ENCODE measurements at places on chromosomes 6 and 20. TPM values are rescaled to one million over a fixed set of nuclear protein-coding genes. Genes with fewer than 3 reads are reported as not detected.

PRSS16 gene
- polyA plus RNA-seq: 0.36 TPM

JARID2 gene
- 4.1 TPM for polyA plus RNA-seq

PRKN gene
- polyA plus RNA-seq: 9.6 TPM

SNAP25 gene
- polyA plus RNA-seq: 1.8 TPM

EYS gene
- polyA plus RNA-seq: 0.02 TPM

SNPH gene
- 5.2 TPM for polyA plus RNA-seq

FAM83D gene
- 0.63 TPM for polyA plus RNA-seq

HCRTR2 gene
- 0.16 TPM for polyA plus RNA-seq

LRRC73 gene
- polyA plus RNA-seq: 1.1 TPM

IRF4 gene
- polyA plus RNA-seq: 0.41 TPM

RHAG gene
- 2.8 TPM for polyA plus RNA-seq

FOXS1 gene
- polyA plus RNA-seq: 3.0 TPM

- DNase-seq: no peak
Observed at GRCh38 chr6:125245523-125246264, 56.1 kb downstream of the HDDC2 start.

- no peak for DNase-seq
Observed at GRCh38 chr20:8427419-8428040, 295.5 kb downstream of the PLCB1 start.

DNA sequence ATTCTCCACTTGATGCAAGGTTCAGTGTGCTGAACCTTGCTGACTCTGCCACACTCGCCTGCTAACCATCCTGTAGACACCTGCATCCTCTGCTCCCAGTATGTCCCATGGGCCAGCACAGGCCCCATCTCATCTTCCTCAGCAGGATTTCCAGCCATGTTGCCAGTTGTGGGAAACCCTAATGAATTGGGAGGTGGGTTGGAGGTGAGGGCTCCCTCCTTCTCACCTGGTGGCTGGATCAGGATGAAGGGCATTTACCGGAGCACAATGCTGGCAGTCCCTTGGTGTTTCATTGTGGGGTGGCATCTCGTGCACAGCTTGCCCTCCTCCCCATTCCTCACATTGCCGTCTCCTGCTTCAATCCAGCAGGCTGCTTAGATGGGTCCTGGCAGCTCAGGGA is 204.3 kb upstream of the FOXQ1 start:
- DNase-seq: no peak

DNA sequence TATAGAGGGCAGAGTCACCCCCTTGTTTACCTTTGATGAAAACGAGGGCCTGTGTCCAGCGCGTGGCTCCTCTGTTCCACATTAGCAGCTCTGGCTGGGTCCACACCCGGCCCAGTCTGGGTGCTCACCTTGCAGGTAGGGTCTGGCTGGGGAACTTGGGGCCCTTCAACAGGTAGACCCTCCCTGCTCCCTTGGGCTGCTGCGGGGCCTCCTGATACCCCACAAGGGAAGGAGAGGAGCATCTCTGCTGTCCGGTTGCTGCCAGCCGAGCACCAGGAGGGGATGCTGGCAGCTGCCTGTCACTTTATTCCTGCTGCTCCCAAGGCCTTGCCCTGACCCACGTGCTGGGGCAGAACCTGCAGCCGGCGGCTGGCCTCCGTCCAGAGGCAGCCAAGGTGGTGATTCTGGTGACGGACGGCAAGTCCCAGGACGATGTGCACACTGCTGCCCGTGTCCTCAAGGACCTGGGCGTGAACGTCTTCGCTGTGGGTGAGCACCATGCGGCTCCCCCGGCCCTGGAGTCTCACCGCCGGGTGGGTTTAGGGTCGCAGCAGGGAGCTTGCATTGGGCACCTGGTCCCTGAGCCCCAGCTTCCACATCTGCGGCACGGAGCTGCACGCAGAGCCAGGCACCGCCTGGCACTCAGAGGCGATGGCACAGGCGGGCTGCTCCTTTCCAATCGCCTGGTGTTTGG is 15.4 kb downstream of the COL20A1 start:
- peak; percentile 35 for DNase-seq

GRCh38 chr6:94196891-94197290 is 777.5 kb upstream of the EPHA7 start:
- no peak for DNase-seq

DNA sequence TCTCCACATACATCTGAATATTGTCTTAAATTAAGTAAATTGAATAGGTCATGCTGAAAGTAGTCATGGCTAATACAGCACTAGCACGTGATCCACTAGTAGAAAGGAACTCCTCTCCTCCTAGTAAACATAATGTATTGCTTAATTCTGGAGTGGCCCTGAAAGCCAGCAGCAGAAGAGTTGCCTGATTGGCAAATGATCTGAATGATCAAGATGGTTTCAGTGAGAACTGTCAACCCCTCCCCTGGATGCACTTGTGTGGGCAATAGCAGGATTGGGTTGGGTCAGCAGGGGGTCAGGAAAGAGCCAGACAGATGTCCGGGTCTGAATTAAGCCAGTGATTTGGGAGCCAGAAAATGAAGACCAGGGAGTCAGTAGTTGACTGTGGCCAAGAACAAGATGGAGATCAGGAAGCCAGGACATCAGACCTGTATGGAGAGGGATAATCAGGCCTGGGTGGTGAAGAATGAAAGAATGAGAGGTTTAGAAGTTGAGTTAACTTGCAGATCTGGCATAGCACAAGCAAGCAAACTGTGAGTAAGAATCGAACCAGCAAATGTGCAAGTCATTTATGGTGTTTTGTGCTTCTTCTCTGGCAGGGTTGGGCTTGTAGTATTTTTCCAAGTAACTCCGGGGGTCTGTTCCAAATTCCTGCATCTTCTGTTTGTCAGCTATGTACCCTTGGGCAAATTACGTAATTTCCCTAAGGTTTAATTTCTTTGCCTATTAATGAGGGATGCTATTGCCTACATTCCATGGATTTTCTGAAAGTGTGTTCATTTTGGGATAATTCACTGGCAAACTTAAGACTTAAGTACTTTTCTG is 304.9 kb downstream of the CD109 start:
- no peak for DNase-seq

DNA sequence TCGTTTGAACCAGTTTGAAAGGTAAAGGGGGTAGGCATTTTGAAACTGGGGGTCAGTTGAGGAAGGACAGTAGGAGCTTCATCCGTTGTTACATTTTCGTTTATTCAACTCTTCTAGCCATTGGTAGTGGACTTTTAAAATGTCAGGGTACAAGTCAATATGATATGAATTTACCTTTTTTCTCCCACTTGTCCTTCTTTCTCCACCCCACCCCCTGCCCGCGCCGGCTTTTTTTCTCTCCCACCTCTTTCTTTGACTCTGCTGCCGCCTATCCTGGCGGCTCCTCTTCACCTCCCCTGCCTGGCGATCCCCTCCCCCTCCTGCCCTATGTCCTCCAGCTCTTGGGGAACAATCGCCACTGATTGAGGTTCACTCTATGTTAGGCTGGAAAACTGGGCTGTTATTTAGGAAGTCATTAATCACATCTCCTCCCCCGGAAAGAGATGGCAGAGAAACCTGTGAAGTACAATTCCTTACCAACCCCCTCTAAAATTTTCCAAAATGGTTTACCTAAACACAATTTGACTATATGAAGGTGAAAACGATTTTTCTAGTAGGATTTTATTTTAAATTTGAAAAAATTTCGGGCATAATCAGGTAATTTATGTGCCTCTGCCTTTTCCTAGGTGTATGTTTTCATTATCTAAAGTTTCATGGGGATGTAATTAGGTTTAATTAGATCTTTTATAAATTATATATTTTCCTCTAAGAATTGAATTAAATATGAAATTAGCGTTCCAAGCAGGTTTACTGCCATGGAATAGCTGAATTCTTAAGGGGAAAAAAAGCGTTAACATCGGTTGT is 778 bp upstream of the LIN28B start:
- no peak for DNase-seq

DNA sequence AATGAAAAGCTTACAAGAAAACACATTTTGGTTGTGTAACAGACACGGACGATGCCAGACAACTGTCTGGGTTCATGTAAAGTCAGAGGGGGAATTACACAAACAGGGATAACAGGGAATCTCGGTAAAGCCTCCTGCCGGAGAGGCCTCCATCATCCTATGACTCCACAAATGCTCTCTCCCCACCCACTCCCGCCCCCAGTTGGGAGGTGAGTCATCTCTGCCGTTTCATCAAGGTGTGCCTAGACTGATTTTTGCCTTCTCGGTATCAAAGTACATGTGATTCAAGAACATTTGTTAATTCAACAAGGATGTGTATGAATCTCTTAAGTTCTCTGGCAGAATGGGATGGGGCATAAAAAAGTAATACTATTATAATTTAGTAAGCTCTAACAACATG is 304.9 kb upstream of the PRDM1 start:
- DNase-seq: no peak

- no peak for DNase-seq
Observed at GRCh38 chr20:17868151-17868550, 100.4 kb downstream of the SNX5 start.

- no peak for DNase-seq
Observed at GRCh38 chr6:28732052-28732451, 191.7 kb downstream of the TRIM27 start.

GRCh38 chr20:35311409-35311808 is 19.2 kb upstream of the FAM83C start:
- DNase-seq: no peak

DNA sequence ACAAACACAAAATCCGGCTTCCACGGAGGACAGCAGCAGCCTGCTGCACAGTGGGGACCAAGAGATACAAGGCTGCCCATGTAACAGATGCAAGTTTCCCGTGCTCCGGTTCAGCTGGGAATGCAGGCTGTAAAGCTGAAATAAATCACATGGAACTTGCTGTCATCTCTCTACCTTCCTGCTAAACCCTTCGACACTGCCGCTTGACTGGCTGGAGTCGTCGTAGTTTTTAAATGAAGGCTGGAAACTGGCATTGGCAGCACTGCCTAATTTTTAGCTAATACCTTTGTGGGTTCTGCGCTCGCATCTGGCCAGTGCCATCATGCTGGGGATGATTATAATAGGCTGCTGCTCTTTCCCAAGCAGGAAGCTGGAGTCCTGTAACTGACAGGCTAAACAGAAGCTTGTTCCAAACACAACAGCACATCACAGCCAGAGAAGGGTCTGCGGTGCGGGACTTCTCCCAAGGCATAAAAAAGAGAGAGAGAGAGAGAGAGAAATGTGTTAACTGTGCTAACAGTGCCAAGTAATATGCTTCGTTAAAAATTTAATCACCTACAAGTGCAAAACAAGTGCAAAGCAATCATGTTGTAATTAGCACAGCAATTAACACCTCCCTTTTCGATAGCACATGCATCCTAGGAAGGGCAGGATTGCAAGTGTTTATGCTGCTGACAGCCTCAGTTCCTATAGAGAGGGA is 146.1 kb downstream of the TFAP2A start:
- DNase-seq: no peak

- no peak for DNase-seq
Observed at GRCh38 chr20:6691516-6691915, 76.0 kb upstream of the BMP2 start.

GRCh38 chr20:35446356-35447078 is 8.5 kb upstream of the GDF5 start:
- no peak for DNase-seq

- no peak for DNase-seq
Observed at GRCh38 chr20:58407201-58407873, 18.3 kb downstream of the VAPB start.

DNA sequence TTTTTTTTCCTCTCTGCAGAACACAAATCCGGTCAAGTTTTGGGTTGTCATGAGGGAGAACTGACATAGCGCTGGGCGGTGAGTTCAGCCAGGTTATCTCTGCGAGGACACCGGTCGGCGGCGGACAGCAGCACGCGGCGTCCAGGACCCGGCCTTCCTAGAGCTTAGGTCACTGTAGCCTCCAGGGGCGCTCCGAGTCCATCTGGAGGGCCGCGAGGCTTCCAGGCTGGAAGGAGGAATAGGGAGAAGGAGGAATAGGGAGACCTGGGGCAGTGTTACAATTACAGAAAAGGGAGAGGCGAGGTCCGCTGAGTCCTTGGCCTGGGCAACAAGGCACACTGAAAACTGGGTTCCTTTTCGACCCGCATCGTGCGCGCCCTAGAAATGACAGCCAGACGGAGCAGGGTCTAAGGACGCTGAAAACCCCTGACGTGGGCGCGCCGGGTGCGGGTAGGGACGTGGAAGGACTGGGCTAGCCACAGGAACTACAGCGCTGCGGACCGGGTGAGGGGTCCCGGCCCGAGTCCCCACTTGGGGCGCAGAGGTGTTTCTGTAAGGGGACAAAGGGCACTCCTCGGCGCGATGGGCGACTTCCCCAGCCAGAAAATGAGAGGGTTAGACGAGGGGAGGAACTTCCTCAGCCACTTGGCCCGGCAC is 536 bp upstream of the FNDC1 start:
- DNase-seq: peak; percentile 54

DNA sequence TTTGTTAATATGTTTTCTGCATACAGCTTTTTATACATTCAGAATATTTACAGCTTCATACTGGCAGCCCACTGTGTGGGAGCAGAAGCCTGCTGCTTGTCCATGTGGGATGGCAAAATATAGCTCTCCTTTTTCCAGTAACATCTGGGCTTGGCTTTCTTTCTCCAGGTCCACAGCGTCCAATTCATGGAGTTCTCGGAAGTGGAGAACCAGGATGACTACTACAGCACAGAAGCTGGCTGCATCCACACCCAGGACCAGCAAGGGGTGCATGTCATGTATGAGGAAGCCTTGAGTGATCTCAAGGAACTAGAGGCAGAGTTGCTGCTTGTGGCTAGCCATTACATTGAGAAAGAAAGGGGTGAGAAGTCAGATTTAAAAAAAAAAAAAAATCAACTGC is 143.1 kb downstream of the CD164 start:
- DNase-seq: no peak

DNA sequence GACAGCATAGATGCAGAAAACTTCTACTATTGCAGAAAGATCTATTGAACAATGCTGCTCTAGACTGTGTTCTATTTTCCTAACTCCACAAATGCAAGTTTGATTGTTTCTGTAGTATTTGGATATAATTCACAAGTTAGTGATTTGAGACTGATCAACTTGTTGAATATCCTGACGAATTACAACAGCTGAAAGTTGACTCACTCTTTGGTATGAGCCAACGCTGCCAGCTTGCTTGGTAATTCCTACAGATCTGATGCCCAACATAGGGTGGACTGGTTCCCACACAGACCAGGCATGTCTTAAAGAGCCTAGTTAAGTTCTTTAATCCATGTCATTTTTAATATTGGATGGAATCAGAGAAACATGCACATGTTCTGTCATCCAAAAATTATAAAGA is 231.0 kb upstream of the RAB32 start:
- no peak for DNase-seq
